ENCODE measurements at places on chromosomes 2 and 18.

DNA sequence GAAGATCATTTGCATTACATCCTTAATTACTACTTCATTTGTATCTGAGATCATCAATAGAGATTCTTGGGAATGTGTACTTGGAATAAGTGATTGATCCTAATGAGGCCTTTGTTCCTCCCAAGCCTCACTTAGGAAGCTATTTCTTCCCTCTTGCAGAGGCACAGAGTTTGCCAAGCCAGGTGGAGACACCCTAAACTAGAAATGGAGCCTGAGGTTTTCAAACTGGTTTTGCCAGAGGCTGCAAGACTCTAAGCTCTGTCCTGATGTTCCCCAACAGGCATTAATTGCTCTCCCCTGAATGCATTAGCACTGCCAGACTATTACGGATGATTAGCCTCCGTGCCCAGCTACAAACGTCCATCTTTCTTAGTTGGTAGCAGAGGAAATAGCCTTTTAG is 125.2 kb upstream of the LGALSL start:
- H3K36me3 ChIP-seq: no peaks in the 10 kb centered on the region
- H3K27me3 ChIP-seq: no peaks in the 10 kb centered on the region
- peaks cover 9% of the 10 kb centered on the region for H3K4me1 ChIP-seq
- H3K4me3 ChIP-seq: no peak overlapping the region

DNA sequence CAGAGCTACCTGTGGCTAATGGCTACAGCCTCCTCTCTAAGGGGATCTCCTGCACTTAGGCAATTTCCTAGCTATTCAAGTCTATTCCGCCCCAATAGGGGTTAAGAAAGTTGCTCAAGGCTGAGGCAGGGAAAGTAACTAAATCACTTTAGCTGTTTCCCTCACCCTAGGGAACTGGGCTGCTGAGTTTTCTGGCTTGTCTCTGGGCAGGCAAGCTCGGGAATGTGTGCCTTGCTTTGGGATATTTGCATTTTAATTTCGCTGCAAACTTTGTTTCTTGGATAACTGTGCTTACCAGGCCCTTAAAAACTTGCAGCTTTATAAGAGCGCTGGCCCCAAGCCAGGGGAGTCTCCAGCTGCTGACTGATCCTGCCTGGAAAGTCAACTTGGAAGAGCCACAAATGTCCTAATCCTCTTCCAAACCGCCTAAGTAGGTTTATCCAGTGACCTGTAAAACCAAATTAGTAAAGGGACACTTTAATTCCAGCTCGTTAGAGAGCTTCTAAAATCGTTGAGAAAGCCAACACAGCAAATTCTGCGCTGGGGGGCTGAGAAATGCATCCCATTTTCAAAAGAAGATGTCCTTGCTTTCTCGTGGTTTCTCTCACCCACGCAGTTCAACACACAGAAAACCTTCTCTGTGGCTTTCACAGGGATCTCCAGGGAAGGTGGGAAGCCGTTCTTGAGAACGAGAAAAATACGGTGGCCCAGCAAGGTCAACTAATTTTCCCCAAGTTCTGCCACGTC is 59.5 kb upstream of the SP3 start:
- peak overlapping the region; percentile 29 for H3K4me3 ChIP-seq
- peak; percentile 89 for DNase-seq
- peaks cover 20% of the 10 kb centered on the region for H3K4me1 ChIP-seq
- no peaks in the 10 kb centered on the region for H3K27me3 ChIP-seq

DNA sequence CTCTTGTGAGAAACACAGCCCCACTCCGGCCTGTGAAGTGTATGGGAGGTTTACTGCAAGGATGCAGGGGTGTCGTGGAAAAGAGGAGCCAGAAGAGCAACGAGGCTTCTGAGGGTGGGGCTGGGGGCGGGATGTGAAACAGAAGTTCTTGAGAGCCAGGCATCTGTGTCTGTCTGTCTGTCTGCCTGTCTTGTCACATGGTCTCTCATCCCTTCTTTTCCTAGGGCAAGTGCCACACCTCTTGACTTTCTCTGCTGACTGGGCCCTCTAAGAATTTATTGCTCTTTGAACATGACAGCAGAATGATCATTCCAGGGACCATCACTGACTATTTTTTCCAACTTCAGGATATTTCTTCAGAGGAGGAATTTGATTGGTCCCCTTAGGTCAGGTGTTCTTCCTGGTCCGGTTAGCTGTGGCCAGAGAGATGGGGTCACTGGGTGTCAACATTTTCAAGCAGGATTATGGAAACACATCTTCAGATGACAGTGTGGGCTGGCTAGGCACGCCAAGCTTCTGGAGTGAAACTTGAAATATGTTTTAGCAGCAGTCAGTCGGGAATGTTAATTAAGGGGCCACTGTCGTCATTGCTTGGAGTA is 131.0 kb downstream of the FHOD3 start:
- H3K27me3 ChIP-seq: no peaks in the 10 kb centered on the region
- no peak overlapping the region for H3K27ac ChIP-seq
- H3K36me3 ChIP-seq: no peaks in the 10 kb centered on the region
- no peak for DNase-seq

DNA sequence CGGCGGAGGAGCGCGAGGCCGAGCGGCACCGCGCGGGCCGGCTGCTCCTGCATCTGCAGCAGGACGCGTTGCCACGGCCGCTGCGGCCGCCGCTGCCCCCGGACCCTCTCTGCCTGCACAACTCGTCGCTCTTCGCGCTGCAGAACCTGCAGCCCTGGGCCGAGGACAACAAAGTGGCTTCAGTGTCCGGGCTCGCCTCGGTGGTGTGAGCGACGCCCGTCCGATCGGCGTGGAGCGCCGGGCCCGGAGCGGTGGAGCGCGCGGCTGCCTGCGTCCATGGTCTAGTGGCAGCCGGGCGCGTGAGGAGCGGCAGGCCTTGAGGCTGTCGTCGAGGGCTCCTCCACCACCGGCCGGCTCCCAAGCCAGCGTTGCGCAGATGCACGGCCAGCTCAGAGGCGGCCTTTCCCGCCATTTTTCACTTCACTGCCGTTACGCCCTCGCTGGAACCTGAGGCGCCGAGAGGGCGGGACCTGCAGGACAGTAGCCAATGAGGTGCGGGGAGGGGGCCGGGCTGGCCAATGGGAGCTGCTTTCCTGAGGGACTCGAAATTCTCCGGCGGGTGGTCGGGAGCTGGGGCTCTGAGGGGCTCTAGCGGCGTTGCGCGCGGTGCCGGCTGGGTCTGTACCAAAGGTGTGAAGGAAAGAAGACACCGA is 1.9 kb downstream of the TLX2 start:
- DNase-seq: peak; percentile 89
- no peaks in the 10 kb centered on the region for H3K27me3 ChIP-seq
- no peaks in the 10 kb centered on the region for H3K36me3 ChIP-seq
- peak overlapping the region; percentile 51 for H3K4me3 ChIP-seq

DNA sequence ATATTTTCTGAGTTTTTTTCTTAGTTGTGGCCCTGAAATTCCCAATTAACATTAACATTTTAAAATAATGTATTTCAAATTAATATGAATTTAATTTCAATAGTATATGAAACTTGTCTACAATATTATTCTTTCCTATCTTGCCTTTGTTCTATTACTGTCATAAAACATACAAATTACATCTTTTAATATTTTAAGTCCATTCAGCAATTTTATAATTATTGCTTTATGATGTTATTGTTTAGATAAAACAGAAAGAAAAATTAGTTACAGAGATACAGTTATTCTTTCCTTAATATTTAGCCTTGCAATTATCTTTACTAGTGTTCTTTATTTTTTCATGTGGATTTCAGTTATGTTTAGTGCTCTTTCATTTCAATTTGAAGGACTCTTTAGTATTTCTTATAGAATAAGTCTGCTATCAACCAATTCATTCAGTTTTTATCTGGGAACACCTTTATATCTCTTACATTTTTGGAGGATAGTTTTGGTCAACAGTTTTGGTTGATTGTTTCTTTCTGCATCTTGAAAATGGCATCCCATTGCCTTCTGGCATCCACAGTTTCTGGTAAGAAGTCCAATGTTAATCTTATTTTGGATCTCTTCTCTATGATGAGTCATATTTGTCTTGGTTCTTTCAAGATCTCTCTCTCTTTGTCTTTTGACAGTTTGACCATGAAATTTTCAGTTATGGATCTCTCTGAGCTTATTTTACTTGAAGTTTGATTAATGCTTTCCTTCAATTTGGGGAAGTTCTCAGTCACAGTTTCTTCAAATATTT is 76.9 kb upstream of the CHST9 start:
- no peaks in the 10 kb centered on the region for H3K4me1 ChIP-seq
- no peak for DNase-seq
- no peak overlapping the region for H3K27ac ChIP-seq
- H3K4me3 ChIP-seq: no peak overlapping the region
- H3K36me3 ChIP-seq: no peaks in the 10 kb centered on the region

DNA sequence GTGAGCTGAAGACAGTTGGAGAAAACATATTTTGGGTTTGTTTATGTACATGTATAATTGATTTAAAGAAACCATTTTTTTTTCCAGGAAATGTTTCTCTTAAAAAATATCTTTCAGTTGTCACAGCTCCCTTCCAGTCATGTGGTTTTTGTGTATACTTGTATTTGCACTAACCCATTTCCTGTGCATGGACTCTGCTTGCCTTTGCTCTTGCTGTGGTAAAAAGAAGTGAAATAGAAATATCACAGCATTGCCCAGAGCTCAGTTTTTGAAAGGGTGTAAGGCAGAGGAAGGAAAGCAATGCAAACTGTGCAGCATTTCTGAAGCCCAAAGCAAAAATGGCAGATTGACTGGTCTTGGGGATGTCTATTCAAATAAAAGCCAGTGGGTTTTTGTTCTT is 10.4 kb upstream of the DOCK10 start:
- no peaks in the 10 kb centered on the region for H3K4me1 ChIP-seq
- H3K36me3 ChIP-seq: no peaks in the 10 kb centered on the region
- H3K27ac ChIP-seq: no peak overlapping the region
- no peak for DNase-seq

- no peaks in the 10 kb centered on the region for H3K36me3 ChIP-seq
- no peak for DNase-seq
- H3K27me3 ChIP-seq: no peaks in the 10 kb centered on the region
- H3K4me3 ChIP-seq: no peak overlapping the region
- no peaks in the 10 kb centered on the region for H3K4me1 ChIP-seq
These were observed 182.2 kb downstream of the SMAD2 start for GRCh38 chr18:47748093-47748796.

DNA sequence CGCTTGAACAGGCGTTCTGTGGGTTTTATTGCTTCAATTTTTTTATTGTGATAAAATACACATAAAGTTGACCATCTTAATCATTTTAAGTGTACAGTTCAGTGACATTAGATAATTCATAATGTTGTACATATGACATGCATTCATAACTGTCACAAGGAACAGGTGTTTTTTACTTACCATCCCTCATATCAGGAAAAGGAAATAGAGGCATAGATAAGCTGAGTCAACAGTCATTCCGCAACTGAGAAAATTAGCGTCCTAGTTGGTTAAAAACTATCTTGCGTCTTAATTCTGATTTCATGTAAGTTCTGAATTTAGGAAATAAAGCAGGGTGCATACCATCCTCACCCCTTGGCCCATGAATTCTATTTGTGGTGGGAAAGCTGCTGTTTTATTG is 36.5 kb downstream of the PLB1 start:
- H3K27me3 ChIP-seq: no peaks in the 10 kb centered on the region
- no peak overlapping the region for H3K4me3 ChIP-seq
- no peak overlapping the region for H3K27ac ChIP-seq
- no peak for DNase-seq
- H3K4me1 ChIP-seq: no peaks in the 10 kb centered on the region

DNA sequence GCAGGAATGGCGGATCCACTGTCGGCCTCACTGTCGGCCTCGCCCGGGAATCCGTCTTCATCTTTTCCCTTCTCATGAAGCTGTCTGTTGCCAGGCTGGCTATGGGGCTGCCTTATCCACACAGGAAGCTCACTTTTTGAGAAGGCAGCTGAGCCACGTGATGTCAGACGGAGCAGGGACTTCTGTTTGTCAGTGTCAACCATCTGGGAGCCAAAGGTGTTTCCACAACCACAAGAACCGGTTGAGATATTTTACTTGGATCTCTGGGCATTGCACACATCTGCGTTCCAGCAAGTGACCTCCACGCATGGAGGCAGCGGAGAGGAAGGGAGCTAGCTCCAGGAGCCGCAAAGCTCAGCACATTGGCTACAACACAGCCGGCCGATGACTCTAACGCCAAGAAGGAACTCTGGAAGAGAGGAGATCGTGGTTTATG is 27.4 kb upstream of the TAF1B start:
- H3K27ac ChIP-seq: no peak overlapping the region
- H3K36me3 ChIP-seq: no peaks in the 10 kb centered on the region
- H3K4me3 ChIP-seq: no peak overlapping the region
- peaks cover 7% of the 10 kb centered on the region for H3K4me1 ChIP-seq

DNA sequence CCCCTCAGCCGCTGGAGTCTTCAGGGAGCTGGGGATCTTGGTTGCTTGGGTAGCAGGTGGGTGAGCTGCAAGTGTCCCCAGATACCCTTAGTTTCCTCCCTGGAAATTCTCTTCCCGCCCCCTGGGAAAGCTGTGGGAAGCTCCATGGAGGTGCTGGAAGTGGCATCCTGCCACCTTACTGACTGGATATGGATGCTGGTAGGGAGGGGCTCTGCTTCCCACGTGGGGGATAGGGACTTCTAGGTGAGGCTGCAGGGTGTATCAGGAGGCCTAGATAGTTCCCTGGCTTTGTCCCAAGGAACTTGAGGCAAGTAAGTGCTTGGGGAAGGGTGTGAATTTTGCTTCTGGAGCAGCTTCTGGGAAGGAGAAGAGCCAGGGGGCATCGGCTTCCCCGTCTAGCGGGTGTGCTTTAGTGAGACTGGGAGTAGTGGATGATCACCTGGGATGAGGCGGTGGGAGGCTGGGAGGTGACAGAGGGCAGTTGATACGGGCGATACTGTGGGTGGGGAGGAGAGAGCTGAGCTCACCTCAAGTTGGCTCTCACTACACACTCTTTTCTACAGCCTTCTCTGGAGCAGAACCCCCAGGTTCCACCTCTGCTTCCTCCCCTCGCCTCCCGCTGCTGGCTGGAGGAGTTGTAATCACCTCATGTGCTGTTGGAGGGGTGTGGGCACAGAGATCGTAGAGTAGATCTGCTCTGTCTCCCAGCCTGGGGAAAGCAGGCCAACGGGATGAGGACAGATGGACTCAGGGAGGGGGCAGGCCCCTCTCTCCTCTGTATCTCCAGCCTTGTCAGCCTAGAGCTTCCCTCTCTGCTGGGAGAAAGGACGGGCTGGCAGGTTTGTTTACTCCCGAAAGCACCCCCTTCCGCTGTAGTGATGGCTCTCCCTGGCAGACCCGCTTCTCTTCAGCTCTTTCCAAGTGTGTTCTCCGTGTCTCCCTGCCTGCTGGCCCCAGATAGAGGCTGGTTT is 19.8 kb downstream of the TET3 start:
- no peak overlapping the region for H3K4me3 ChIP-seq
- peaks cover 45% of the 10 kb centered on the region for H3K4me1 ChIP-seq
- DNase-seq: no peak

- H3K4me1 ChIP-seq: no peaks in the 10 kb centered on the region
- H3K27me3 ChIP-seq: no peaks in the 10 kb centered on the region
- H3K4me3 ChIP-seq: no peak overlapping the region
- no peaks in the 10 kb centered on the region for H3K36me3 ChIP-seq
- DNase-seq: no peak
These were observed 1239.5 kb upstream of the ZEB2 start for GRCh38 chr2:145759228-145759915.

GRCh38 chr2:75605770-75606529 is 40.6 kb upstream of the MRPL19 start:
- H3K4me1 ChIP-seq: peaks cover 11% of the 10 kb centered on the region
- no peaks in the 10 kb centered on the region for H3K27me3 ChIP-seq
- no peak for DNase-seq
- no peaks in the 10 kb centered on the region for H3K36me3 ChIP-seq
